ENCODE measurements at places on chromosomes 3 and 15.

GRCh38 chr3:46293035-46293724 lies 50.9 kb downstream of the CCR3 start:
- no peak for DNase-seq

GRCh38 chr3:148948913-148949657 lies 42.3 kb upstream of the GYG1 start:
- no peak for DNase-seq

DNA sequence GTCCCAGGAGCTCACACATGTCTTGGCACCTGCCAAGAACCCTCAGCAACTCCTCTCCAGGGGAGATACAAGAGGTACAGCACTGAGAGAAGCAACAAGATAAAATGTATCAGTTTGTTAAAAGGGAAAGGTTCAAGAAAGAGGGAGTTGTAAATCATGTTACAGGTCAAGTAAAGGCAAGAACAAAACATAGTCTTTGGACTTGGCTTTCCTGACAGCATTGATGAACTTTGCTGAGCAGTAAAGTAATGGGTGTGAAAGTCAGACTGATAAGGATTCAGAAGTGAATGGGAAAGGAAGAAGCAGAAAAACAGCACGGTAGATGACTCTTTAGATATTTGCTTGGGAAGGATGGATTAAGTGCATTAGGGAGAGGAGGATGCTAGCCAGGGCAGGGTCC lies 27.1 kb downstream of the MBNL1 start:
- no peak for DNase-seq

GRCh38 chr15:52331490-52332240 lies 36.1 kb upstream of the MYO5C start:
- DNase-seq, result peak; percentile 43

DNA sequence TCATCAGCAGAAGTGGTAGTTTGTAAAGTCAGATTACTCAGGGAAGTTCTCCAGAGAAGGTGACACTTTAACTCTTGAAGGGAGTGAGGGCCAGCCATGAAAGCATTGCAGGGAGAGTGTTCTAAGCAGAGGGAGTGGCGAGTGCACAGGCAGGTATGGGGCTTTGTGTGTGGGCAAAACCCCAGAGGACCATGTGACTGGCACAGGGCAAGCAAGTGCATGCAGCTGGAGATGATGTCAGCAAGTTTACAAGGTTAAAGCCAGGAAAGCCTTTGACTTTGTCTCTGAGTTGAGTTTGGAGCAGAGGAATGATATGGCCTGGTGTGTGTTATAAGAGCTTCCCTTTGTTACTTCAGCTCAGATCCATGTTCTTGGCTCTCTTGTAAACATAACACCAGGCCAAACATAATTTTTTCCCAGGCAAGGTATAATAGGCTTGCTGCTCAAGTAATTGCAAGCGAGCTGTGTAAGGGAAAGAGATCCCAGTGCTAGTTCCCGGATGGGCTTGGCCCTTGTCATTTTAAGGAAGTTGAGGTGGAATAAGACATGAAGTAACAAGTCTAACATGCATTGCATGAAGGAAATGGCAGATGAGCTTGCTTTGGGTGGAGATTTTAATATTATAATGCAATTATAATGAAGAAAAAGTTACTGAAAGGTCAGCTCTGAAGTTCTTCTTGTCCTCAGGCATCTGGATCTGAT lies 341.1 kb upstream of the LRRC3B start:
- no peak for DNase-seq

- DNase-seq, result no peak
Measured at GRCh38 chr3:38457111-38458003, 3.7 kb downstream of the ACVR2B start.

DNA sequence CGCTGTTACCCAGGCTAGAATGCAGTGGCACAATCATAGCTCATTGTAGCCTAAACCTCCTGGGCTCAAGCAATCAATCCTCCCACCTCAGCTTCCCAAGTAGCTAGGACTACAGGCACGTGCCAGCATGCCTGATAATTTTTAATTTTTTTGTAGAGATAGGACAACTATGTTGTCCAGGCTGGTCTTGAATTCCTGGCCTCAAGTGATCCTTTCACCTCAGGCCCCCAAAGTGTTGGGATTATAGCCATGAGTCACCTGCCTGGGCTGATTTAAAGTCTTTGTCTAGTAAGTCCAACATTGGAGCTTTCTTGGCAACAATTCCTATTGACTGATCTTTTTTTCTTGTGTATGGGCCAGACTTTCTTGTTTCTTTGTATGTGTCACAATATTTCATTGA lies 28.1 kb downstream of the SPINK8 start:
- DNase-seq, result no peak

DNA sequence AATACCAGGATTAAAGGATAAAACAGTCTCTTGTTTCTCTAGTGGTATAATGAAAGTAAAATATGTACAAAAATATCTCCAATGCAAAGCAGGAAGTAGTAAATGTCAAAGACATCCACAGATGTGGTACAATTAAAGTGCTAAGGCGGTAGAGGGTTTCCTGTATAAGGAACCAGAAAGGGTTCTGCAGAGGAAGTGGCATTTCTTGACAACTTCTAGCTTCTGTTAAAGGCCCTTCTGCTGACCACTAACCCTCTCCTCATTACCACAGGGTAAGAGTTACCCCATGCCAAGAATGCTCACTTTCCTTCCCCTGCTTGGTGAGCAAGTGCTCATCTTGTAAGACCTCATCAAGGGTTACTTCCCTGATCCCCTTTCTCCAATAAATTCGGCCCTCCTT lies 883.6 kb upstream of the NR2F2 start:
- DNase-seq, result peak; percentile 71

- no peak for DNase-seq
Measured at GRCh38 chr3:101900736-101901135, 51.4 kb downstream of the NFKBIZ start.

- no peak for DNase-seq
Measured at GRCh38 chr15:78715930-78716329, 74.9 kb upstream of the CHRNB4 start.

DNA sequence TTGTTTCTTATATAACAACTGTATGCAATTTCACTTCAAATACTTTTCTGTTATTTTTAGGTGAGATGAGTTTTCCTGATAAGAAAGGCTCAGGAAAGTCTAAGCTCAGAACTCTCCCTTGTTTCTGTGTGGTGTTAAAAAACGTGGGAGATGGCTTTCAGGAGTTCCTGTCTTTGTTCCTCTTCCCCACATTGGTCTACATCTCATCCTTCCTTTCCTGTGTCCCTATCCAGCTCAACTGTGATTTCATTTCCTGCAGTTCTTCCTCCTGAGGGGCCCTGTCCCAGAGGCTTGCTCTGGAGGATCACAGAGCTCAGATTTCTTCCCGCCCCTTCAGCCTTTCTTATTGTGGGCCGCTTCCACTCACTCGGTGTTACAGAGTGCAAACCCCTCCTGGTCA lies 11.2 kb downstream of the SEC13 start:
- DNase-seq, result no peak

DNA sequence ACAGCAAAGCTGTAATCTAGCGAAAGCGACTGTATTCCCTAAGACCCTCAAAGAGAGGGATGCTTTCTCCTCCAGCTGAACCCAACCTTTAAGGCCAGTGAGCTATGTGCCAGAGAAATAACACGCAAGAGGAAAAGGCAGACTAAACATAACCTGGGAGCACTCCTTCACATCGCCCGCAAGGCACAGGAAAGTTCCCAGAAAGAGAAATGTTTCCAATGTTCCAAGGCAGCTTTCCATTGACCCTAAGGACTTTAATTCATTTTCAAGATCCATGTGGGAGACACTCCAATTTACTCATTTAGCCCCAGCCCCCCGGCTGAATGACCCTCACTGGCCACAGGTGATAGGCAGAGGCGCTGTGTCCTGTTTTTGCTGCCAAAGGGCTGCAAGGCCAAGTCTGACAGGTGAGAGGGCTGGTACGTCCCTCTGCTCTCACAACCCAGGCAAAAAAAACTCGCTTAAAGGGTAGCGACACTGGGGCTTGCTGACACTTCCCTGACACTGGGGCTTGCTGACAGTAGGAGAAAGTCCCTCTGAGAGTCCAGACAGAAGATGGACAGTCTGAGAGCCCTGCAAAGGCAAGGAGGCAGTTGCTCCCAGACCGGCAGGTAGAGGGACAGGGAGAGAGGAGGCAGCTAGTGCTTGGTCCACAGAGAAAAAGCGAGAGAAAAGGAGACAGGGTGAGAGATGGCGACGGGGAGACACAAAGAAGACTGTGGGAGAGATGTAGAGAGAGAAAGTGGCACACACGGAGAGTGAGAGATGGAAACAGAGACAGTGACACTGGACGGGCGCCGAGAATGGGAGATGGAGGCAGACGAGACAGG lies 702 bp downstream of the ARHGEF3 start:
- DNase-seq, result no peak

DNA sequence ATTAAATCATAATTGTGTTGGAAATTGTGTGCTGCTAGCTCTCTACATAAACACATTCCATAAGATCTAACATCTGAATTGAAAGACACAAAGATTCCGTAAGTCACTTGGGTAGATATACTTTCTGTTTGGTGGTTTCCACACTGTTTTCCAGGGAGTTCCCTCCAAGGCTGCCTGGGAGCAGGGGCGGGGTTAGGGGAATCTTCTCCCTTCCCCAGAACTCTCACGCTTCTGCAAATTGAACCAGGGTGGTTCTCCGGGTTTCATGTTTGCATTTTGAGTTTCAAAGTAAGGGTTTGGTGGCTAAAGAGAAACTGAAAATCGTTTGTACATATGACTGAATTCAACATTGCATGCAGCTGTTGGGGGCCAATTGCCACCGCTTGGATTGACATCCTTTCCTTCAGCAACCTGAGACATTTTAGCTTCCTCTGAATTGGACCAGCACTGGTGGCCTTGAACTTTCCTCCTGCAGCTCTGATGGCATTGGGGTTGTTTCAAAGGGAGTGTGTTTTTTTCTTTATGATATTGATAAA lies 192.7 kb upstream of the FEZF2 start:
- no peak for DNase-seq

- no peak for DNase-seq
Measured at GRCh38 chr15:88745696-88746095, 57.5 kb upstream of the ACAN start.

DNA sequence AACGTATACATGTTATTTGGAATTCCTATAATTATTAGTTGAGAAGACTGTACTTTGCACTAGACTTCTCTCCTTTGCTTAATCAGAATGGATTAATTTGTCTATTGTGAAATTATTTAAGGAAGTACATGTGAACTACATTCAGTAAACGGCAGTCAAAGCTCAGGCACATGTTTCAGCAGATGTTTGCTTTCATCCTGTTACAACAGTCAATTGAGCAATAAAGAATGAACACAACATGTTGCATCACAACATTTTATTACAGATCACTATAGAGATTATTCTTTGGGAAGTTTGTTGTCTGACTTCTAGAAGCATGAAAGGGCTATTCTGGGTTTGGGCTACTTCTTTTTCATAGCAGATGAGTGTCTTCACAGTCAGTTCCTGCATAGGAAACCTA lies 39.2 kb downstream of the RAB27A start:
- DNase-seq, result no peak

DNA sequence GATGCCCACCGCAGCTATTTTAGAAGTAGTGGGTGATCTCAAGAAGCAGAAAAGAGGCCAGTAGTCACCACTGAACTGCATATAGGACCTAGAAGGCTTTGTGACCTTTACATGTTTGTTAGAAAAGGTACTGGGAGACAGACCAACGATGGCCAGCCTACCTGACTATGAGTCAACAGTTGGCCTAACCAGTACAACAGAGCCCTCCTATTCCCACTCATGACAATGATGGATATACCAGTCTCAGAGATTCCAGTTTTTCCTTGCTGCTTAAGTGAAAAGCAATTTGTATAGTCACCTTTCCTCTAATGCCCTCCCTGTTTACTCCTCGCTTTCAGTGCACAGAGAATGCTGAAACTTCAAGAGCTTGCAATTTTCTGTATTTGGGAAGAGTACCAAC lies 86.6 kb upstream of the PPIB start:
- DNase-seq, result no peak

GRCh38 chr15:79967298-79968182 lies 3.5 kb downstream of the BCL2A1 start:
- peak; percentile 31 for DNase-seq

GRCh38 chr3:23809294-23809693 lies 3.5 kb downstream of the UBE2E1 start:
- DNase-seq, result no peak

DNA sequence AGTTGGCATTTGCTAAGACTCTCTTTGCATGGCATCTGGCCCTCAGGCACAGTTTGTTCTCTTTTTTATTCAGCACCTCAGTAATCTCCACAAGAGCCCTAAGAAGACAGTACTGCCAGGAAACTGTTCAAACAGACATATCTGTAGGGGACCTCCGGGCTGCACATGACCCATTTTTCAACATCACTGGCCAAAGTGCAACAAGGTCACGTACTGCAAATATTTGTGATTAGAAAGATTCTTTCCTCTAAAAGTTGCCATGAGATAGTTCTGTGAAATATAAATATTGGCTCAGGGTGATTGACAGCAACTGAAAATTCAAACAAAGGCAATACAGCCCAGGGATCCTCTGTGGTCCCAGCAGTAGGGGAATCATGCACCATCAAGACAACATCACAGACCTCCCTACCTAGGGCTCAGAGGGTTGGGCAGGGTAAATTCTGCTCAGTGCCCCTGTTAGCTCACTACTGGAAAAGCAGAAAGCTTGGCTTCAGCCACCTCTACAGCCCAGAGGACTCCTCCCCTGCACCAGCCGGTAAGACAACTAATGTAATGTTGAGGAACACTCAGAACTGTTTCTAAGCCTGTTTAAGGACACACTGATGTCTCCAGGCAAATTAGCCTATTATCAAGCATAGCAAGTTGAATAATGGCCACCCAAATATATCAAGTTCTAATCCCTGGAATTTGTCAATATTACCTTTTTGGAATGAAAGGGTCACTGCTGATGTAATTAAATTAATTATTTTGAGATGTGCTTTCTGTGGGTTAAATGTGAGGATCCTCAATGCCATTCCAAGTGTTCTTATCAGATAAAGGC lies 117.4 kb upstream of the LPP start:
- no peak for DNase-seq

- DNase-seq, result no peak
Measured at GRCh38 chr3:30625541-30626438, 19.4 kb downstream of the TGFBR2 start.

GRCh38 chr3:190546881-190547510 lies 33.1 kb downstream of the IL1RAP start:
- no peak for DNase-seq

DNA sequence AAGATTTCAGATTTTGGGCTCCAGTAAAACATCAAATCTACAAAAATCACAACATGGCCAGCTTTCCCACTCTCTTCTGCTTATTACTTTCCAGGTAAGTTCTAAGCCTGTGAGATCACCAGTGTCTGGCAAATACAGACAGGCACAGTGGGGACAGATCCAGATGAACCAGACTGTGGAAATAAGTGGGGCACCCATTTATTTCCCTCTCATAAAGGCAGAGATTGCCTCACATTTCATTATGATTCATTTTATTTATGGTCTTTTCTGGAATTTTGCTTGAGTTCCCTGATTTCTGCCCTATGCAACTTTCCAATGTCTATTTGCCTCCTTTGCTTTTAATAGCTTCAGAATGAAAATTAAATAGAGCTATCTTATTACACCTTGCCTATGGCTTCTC lies 66.8 kb downstream of the GREM1 start:
- DNase-seq, result no peak

- no peak for DNase-seq
Measured at GRCh38 chr15:91445695-91446228, 345.7 kb downstream of the SV2B start.

- no peak for DNase-seq
Measured at GRCh38 chr3:73547427-73548248, 77.1 kb downstream of the PDZRN3 start.

Data from naive thymus-derived CD4-positive, alpha-beta T cell (primary cell).